ENCODE measurements at places on chromosomes 13 and 19.

GRCh38 chr13:50094615-50095293, 79.5 kb downstream of the KCNRG start:
- no peak for DNase-seq

GRCh38 chr13:41939398-41939797, 21.5 kb downstream of the VWA8 start:
- DNase-seq = no peak

DNA sequence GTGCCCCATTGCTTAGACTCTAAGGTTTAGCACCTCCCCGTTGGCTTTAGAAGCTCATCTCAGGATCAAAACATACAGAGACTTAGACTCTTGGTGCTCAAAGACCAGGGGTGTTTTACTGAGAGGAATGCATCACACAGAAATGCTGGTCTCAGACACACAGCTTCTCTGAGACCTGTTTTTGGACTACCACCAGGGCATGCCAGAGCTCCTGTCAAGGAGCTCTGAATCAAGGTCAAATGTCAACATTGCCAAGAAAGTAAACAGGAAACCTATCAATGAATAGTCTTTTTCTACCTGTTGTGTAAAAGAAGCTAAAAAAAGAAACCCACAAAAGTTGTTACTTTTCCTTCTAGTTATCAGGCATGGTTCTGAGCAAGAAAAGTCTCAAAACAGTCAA, 149.2 kb downstream of the COL4A1 start:
- no peak for DNase-seq

DNA sequence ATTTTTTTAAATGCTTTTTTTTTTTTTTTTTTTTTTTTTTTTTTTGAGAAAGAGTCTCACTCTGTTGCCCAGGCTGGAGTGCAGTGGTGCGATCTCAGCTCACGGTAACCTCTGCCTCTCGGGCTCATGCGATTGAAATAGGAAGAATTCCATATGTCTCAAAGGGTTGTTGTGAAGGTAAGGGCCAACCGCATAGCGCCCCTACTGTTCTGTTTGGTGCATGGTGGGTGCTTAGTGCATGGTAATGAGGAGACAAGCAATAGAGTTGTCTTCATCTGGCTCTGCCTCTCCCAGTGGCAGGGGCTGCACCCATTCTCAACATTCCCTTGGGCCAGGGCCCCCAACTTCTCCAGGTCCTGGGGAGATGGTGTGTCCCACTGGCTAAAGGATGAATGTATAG, 68.7 kb downstream of the RASL11A start:
- no peak for DNase-seq

DNA sequence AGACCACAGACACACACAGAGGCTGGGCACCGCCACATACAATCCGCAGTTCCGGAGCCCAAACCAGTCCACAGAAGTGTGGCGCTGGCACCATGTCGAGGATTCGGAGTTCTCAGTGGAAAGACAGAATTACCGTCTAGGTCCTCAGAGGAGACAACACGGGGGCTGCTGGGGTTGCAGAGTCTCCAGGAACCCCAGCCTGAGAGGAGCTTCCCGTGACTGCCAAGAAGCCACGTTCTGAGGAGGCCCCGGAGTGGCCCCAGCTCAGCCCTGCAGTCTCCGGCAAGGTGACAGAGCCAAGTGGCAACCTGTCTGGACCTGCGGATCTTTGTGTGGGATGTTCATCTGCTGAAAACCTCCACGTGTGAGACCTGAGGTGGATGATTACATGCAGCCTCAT, 7.3 kb upstream of the ADPRHL1 start:
- DNase-seq = no peak

GRCh38 chr13:42883771-42884467, 102.5 kb downstream of the FAM216B start:
- no peak for DNase-seq

- no peak for DNase-seq
Measured at GRCh38 chr13:49418206-49418605, 25.7 kb downstream of the CAB39L start.

- no peak for DNase-seq
Measured at GRCh38 chr19:18122860-18123795, 25.6 kb downstream of the MAST3 start.

DNA sequence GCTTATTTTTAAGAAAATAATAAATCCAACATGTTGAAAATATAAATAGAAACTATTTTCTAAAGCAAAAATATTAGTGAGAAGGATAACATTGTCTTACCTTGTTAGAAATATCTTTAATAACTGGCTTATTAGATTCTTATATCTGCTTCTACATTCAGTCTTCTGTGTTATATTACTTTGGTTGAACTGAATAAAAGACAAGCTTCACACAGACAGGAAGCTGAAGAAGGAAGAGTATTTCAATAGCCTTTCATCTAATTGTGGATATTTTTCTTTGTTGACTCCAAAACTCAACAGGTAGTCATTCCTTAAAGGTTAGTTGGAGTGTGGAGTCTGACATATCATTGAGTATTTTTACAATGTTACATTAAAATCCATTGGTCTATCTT, 10.9 kb downstream of the SETDB2 start:
- DNase-seq = no peak

DNA sequence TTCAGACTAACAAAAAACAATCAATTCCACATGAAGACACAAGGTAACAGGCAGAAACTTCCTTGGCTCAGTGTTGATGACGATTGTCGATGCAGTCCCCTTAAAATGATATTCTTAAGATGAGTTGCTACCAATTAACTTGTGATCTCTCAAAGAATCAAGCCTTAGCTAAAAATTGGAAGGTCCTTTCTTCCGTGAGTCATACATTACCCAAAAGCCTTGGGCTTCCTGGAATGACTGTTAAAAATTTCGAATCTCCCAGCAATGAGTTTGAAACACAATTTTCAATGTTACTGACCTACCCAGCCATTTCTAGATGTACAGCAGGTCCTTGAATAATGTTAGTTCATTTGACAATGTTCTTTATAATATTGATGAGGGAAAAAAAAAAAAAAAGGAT, 28.0 kb upstream of the RB1 start:
- no peak for DNase-seq

- no peak for DNase-seq
Measured at GRCh38 chr19:14758816-14759215, 19.5 kb downstream of the ADGRE2 start.

DNA sequence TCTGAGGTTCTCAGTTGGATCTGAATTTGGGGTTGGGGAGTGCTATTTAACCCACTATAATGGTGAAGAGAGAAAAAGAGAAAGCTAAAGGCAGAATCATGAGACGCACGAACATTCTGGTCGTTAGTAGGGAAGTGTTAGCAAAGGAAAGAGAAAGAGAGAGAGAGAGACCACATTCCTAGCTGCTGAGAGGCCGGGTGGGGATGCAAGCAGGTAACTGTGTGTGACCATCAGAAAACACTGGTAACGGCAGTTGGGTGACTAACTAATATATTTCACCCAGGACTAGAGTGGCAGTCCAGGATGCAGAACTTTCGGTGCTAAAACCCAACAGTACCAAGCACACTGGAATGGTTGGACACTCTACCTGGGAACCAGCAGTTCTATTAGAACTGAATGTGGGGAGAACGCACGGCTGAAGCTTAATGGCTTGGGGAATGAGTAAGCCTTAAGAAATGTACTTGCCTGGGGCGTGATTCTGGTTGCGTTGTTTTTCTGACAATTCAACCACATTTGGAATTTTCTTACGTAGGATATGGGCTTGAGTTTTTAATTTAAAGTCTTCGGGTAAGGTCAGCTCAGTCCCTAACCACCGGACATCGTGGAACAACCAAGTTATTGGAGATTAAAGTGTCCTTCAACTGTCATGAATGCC, 130.2 kb downstream of the DNAJC15 start:
- DNase-seq = no peak

GRCh38 chr19:7488736-7489353, at the start of gene PEX11G:
Gene PEX11G, minus strand, starts transcription at chr19:7489035. Its CDS starts 25 bp downstream, at chr19:7489010.
- DNase-seq = peak; percentile 80

DNA sequence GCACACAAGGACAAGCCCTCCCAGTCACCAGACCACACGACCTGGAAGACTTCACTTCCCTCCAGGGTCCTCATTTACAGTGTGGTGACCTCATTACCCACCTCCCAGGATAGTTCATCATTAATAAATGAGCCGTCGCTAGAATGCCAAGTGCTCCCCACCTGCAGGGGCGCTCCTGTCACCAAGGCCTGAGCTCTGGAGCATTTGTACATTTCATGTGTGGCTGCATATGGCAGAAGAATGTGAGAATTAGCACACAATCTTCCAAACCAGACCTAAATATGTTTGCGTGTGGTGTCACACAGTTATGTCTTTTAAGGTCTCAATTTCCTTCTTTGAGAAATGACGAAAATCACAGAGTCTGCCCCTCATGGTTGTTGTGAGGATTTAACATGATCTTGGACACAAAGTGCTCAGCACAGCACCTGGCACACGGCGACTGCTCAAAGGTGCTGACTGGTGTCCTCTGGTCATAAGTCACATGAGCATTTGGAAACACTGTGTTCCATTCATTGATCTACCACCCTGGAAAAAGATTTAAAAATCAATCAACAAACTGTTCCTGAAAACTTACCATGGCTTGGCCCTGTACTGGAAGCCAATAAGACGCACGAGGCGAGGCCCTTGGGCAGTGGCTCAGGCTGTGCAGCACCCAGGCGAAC, 150.6 kb upstream of the SPACA7 start:
- DNase-seq = no peak

GRCh38 chr13:94218537-94218936, 260.9 kb downstream of the DCT start:
- no peak for DNase-seq

GRCh38 chr13:73025217-73026012, 33.4 kb upstream of the KLF5 start:
- DNase-seq = no peak

Measured in stimulated activated CD8-positive, alpha-beta memory T cell treated with anti-CD3 and anti-CD28 coated beads, Interleukin-4, amount 100 ng/mL, for 1 hour (primary cell).